Stimulated activated CD8-positive, alpha-beta memory T cell treated with anti-CD3 and anti-CD28 coated beads, Interleukin-15, amount 100 ng/mL, for 48 hours (primary cell): ENCODE measurements at places on chromosomes 2 and 18.

- no peak for DNase-seq
Observed at GRCh38 chr2:239195318-239195871, 205.4 kb downstream of the HDAC4 start.

- no peak for DNase-seq
Observed at GRCh38 chr2:227163998-227164762, at the start of the genes COL4A3 and COL4A4. COL4A3 (plus strand) TSS chr2:227164624; CDS start chr2:227164727, 103 bp downstream. COL4A4 (minus strand) TSS chr2:227164205; CDS start chr2:227147483, 16,722 bp downstream.

GRCh38 chr2:71700041-71700657 is 246.8 kb downstream of the DYSF start:
- DNase-seq = no peak

DNA sequence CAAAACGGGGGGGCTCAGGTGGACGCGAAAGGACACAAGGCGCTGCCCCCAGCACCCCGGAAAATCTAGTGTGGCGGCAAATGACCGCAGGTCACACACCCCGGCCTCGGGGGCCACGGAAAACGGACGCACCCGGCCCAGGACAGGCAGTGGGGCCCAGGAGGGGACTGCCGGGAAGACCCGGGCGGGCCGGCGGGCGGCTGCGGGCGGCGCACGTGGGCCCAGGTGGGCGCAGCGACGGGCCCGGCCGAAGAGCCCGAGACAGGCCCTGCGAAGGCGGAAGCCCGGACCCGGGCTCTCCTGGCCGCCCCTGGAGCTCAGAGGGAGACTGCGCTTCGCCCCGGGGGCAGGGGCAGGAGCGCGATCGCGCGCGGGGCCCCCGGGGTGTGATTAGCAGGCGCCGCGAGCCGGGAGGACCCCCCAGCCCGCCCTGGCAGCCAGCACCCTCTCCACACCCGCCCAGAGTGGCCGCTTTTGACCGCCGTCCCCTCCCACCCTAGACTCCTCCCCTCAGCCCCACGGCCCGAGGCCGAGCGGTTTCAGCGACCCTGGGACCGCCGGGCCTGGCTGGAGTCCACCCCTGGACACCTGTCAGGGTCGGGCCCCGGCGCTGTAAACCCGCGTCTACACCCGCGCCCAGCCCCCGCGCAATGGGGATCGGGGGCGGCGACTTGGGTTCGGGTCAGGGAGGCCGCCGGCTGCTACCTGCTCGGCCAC is 773 bp downstream of the MBP start:
- DNase-seq = no peak

DNA sequence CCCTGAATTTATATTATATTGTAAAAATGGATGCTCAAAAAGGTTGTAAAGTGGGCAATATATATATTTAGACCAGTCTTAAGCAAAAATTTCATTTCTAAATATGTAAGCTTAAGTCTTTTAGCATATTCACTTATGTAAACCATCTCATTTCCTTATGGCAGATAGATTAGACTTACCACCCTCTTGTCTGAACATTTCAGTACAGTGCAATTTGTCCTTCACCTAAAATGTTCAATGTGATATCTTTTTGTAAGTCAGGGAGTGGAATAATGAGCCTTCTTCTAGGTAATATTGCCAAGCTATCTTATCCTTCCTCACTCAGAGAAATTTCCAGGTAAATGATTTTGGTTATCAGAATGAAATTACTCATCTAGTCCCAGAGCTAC is 92.3 kb downstream of the KLF7 start:
- no peak for DNase-seq

GRCh38 chr2:30689496-30690125 is 117.6 kb downstream of the CAPN13 start:
- no peak for DNase-seq

- DNase-seq = no peak
Observed at GRCh38 chr2:6934758-6935651, 17.8 kb downstream of the RNF144A start.

- DNase-seq = no peak
Observed at GRCh38 chr2:215921895-215922294, 91.5 kb downstream of the MREG start.

DNA sequence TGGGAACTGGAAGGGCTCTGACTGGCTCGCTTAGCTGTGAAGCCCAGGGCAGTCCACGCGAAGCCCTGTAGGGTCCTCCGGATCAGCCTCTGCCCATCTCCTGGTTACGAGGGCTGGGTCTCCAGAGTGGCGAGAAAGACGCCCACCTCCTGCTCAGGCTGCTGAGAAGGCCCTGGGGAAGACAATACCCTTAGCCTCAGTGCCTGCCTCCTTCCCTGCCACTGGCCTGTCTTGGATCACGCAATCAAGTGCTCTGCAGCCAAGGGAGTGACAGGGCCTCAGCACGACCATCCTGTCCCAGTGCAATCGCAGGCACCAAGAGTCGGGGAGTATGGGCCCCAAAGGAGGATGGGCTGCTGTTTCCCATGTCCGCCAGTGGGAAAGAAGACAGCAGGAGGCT is 165.7 kb upstream of the GLI2 start:
- no peak for DNase-seq

GRCh38 chr2:22153931-22154613 is 1030.3 kb downstream of the TDRD15 start:
- DNase-seq = no peak

DNA sequence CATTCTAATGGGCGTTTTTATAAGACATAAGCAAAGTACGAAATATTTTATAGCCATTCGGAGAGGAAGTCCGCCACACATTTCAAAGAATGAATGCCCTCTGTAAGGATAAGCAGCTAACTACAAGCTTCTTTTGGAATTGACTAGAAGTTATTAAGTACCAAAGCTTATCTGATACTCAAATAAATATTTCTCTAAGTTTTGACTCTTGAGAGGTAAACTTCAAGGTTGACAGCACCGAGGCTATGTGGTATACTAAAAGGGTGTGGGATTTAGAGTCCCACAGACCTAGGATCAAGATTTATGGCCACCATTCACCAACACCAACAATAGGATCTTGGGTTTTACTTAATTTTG is 48.1 kb upstream of the MSH2 start:
- DNase-seq = no peak

- DNase-seq = no peak
Observed at GRCh38 chr2:71897836-71898235, 249.8 kb downstream of the CYP26B1 start.

DNA sequence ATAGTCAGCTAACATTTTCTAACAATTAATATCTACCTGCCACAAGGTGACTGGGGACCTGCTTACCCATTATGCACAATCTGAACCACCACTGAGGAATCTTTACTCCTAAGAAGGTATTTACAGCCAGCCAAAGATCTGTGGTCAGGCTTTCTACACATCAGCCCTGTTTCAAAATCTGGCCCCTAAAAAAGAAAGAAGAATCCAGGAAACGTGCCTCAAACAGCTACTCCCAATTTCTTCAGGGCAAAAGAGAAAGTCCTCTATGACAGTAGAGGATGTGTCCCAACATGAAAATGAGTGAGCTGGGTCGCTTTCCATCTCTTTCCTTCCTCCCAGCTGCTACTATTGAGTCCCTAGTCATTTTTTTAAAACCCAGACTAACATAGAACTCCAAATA is 79.5 kb downstream of the EPB41L3 start:
- no peak for DNase-seq

GRCh38 chr2:154291511-154291910 is 407.0 kb upstream of the KCNJ3 start:
- no peak for DNase-seq

DNA sequence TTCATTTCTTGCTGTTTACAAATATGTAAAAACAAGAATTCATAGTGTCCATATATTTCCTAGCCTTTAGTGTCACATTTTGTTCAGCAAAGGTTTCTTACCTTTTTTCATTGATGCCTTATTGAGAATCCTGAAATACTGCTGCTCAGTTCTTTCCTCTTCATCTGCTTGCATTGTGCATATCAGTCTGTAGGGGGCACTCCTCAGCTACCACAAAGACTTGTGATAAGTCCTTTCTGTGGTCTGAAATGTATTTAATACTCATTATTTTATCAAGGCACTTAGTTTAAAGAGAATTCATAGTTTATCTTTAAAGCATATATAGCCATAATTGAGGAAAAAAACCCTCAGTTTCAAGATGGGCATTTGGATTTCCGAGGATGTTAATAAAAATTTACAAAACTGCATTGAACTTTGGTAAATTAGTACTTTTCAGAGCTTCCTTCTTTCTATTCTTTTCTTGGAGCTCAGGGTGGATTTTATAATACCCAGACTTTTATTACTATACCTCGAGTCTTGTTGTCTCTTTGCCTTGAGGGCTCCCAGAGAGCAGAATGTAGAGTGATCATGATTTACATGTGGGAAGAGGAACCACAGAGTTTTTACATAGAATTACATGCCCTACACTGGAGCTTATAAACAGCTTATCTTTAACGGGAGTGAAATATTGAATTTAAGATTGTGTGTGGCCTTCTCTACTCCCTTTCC is 570.1 kb downstream of the PLCL1 start:
- DNase-seq = no peak

- no peak for DNase-seq
Observed at GRCh38 chr2:216059233-216059834, 22.3 kb downstream of the PECR start.

DNA sequence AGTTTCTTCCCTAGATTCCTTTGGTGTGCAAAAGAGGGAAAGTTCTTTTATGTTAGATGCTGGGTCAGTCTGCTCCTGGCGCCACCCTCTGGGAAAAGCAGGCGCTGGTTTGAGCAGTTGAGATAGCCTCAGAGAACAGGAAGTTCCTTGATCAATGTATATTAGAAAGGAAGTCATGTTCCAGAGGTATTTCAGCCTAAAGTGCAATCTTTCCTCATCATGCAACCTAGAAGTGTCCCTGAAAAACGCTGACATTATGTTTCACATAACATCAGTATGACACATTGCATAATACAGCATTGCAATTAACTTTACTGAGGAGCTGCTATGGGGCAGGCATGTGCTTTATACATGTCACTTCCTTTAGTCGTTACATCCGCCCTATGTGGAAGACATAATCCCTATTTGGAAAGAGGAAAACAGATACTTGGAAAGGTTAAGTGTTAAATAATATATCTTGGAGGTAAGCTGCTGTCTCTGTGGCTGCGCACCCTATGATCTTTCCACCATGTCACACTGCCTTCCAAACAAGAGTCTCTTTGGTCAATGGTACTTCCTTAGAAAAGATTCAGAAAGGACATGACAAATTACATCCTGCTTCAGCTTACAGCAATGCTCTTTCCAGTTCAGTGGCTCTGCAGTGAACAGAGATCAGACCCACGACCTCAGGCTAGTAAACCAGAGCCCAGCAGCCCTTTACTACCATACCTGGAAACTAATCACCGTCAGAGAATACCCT is 369.7 kb downstream of the RAD51AP2 start:
- no peak for DNase-seq

- DNase-seq = no peak
Observed at GRCh38 chr2:210049831-210050230, 47.4 kb downstream of the RPE start.

GRCh38 chr2:203887677-203888076 is 20.1 kb downstream of the CTLA4 start:
- DNase-seq = no peak

DNA sequence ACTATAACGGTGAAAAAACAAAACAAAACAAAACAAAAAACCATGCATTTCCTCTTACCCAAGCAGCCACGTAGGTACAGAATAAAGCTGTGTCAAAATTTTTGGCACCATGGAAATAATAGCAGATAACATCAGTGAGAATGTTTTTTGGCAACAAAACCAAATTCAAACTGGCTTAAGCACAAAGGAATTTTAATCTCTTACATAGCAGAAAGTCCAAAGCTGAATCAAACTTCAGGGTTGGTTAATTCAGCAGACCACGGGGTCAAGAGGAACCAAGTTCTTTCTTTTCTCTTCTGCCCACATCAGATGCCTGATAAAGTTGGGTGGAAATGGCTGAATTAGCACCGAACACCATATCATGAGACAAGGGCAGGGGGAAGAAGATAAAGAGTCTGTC is 129.5 kb downstream of the PAX3 start:
- DNase-seq = no peak

- no peak for DNase-seq
Observed at GRCh38 chr2:132730611-132731010, 60.6 kb upstream of the LYPD1 start.

GRCh38 chr2:47601568-47601967 is 181.4 kb upstream of the MSH6 start:
- DNase-seq = no peak

DNA sequence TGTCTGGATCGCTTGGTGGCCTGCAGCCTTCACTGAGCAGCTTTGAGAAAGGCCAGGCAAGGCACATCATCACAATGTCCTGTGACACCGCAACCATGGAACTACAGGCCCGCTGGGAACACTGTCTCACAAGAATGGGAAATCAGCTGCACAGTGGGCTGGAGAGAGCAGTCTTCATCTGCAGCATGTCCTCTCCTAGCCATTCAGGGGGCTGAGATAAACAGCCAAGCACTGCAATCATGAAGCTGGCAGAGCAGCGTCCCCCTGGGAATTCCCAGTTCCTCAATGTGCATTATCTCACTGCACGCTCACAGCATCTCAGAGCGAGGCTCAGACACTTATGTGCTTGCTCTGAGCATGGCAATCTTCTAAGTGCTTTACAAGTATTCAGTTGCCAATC is 1.9 kb downstream of the CMPK2 start:
- DNase-seq = no peak

DNA sequence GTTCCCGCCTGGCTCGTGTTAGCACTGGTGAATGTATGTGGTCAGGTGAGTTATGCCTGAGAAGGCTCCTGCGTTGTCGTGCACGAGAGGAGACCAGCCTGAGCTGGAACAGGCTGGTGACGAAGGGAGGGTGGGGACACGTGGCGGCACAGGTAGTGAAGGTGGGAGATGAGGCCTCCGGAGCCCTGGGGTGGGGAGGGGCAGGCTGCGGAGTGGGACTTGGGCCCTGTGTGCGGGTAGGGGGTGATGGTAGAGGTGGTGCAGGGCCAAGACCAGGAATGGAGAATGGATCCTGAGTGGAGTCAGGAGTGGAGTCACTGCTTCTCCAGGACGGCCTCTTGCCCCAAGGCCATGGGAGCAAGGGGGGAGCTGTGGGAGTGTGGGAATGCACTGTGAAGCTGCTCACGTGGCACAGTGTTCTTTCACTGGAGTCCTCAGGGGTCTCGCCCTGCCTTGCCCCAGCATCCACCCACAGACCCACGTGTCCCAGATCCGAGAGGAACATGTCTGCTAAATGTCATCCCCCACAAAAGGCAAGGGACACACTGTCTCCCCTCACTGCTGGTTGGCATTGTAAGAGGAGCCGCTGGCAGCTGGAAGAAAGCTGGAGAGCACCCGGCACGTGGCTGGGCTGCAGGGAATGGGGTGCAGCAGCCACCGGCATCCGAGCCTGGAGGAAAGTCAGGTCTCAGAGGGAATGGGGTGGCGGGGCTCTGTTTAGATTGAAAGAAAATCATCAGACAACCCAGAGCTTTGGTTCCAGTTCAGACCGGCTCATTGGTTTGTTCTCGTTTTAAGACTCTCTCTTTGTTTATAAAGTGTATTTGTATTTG is 63.7 kb downstream of the CYP26B1 start:
- DNase-seq = no peak

GRCh38 chr2:45699032-45699658 is 47.7 kb downstream of the PRKCE start:
- peak; percentile 20 for DNase-seq
